HEK293T (cell line): ENCODE measurements at places on chromosomes 7 and 10.

DNA sequence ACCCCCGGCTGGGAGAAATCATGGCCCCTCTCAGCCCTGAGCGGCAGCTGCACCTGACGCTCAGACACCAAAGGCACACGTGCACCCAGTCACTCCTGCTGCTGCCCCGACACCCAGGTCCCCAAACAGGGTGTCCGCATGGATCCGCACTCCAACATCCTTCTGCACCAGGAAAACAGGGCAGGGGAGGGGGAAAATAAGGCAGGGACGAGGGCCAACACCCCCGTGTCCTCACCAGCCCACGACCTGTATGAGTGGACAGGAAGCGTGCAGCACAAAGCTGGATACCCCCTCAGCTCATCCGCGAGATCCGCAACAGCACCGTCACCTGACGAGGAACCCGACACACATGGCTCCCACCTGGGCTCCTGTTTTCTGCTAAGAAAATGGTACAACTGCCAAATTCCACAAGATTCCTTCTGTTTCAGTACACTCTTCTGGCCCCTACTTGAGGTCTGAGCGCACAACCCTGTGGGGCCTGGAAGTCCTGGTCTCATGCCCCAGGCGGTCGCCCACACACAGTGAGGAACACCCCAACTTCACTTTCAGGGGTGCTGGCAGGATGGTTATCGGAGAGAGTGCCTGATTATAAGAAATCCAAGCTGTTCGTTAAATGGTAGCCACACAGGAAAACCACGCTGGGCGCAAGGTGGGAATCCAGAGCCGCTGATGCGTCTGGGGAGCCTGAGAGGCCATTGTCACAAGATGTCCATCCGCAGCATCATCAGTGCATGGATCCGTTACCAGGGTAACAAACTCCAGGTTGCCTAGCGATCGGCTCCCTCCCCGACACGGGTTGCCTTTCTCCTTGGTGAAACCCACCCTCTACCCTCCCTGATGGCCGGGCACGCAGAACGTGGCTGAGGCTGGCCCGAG is 63.6 kb downstream of the ZRANB1 start:
- DNase-seq, result no peak

- no peak for DNase-seq
Observed at GRCh38 chr10:60155099-60155877, 234.4 kb downstream of the ANK3 start.

DNA sequence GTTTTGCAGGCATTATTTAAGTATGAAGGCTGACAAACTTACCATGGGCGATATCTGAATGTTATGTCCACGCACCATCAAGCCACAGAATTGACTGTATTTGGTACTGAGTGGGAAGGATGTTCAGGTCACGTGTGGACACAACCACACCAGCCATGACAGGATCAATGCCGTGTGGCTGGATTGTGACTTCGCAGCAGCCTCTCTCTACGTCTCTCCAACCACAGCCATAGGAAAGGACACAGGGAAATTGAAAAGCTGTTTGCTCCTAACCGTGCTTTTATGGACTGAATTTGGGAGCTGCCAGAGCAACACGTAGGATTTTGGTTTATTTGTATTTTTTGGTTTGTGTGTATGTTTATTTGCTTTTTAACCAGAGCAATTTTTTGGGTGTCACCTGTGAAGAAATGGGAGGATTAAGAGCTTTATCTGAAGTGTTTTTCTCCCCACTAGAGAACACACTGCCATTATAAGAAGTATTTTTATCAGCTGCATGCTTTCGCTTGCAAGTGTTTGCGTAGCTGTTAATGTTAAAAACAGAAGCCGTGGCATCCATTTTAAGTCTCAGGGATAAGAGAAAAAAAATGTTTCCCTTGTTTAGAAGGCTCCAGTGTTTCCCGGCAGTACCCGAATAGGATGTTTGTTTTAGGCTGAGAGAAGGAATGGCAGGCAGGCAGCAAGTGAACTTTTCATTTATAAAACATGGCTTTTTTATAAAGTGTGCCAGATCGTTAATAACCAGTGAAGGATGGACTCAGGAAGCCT is 401.1 kb upstream of the NFE2L3 start:
- DNase-seq, result no peak

DNA sequence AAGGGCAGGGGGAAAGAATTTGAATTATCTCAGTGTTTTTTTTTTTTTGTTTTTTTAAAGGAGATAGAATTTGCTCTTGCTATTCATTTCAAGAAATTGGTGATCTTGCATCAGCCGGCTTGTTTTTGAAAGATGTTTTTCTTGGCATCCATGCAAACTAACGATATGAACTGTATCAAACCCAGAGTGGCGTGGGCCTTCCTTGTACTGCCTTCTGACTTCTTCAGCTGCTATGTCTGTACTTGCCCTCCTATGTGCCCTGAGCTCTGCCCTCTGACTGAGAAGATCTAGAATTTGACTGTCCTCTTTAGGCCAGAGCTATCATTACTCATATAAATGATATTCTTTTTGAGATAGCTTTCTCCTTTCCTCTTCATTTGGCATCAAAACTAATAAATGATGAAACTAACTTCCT is 183.1 kb downstream of the EXOC4 start:
- DNase-seq, result no peak

GRCh38 chr7:147023440-147023839 is 906.8 kb downstream of the CNTNAP2 start:
- DNase-seq, result no peak
